ENCODE measurements at places on chromosomes 16 and 17.

- DNase-seq: no peak
Observed at GRCh38 chr16:14351647-14352046, 278.4 kb downstream of the PARN start.

GRCh38 chr16:70691223-70692129, 5.6 kb upstream of the MTSS2 start:
- no peak for DNase-seq

GRCh38 chr17:45382226-45382625, 50.4 kb downstream of the ARHGAP27 start:
- no peak for DNase-seq

GRCh38 chr17:79583475-79583874, 27.4 kb downstream of the RBFOX3 start:
- no peak for DNase-seq

DNA sequence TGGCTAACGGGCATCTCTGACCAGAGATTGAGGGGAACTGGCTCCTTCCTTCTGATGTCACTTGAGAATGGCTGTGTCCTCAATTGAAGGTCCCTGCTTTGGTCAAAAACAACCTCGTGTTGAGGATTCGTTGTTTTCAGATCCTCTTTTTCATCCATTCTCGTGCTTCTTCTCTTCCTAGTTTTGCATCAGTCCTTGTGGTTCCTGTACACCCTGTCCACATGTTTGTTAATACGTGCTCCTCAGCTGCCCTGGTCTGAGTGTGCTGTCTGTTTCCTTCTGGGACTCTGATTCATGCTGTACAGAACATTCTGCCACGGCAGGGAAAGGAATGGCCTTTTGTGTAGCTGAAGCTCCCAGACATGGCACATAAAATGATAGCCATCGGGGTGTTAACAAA, 863.2 kb upstream of the GOT2 start:
- no peak for DNase-seq
